ENCODE measurements at places on chromosomes 1 and 21.

DNA sequence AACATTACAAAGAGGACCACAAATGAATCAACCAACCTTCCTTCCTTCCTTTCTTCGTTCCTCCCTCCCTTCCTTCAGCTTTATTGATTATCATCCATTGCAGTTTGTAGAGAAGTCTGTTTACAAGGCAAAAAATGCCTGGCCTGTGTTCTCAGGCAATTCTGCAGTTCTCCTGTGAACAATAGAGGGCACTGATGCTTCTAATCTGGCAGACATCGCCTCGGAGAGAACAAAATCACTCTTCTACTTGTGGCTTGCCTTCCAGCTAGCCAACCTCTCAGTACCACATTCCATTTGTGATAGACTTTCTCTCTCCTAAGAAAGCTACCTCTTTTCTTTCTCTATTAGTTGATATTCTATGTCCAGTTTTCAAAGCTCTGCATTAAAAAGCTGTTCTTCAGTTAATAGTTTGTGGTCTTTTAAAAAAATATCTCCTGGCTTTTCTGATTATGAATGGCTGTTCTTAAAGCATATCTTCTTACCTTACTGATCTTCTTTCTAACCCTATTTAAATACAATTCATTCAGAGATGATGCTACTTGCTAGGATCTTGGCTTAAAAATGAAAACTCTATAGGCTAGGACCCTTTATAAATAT lies 26.9 kb upstream of the ESRRG start:
- peak; percentile 69 for DNase-seq

DNA sequence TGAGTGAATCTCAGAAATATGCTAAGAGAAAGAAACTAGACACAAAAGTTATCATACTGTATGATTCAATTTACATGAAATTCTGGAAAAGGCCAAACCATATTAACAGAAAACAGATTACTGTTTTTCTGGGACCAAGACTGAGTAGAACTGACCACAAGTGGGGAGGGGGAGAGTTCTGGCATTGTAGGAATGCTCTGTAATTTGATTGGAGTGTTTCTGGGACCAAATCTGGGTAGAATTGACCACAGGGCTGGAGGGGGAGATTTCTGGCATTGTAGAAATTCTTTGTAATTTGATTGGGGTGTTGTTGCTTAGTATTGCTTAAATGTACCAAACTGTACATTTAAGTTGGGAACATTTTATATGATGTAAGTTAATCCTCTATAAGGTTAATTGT lies 3.4 kb upstream of the OR10K1 start:
- DNase-seq: no peak

GRCh38 chr1:213435715-213436114 lies 384.7 kb downstream of the RPS6KC1 start:
- no peak for DNase-seq

DNA sequence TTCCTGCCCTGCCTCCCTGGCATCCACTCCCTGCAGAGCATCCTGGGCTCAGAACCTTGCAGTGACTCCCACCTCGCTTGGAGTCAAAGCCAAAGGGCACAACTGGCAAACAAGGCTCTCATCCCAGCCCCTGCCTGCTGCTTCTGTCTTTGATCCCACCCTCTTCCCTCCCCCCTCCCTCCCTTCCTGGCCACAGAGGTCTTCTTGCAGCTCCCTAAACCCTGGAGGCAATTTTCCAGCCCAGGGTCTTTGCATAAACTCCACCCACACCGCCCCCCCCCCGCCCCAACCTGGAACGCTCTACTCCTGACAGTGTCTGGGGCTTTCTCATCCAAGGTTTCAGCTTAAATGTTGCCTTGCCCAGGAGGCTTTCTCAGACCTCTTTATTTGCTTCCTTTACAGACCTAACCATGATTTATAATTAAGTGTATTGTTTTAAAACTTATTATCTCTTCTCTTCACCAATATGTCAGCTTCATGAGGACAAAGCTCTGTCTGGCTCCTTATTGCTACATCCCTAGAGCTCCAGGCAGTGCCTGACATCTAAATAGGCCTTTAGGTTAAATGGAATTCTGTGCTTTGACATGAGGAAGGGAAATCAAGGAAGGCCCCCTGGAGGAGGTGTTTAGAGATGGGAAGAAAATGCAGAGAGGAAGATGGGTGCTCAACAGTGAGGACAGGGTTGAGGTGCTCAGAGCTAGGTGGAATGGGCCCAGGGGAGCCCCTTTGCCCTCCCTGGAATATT lies 37.7 kb upstream of the PADI1 start:
- DNase-seq: no peak

DNA sequence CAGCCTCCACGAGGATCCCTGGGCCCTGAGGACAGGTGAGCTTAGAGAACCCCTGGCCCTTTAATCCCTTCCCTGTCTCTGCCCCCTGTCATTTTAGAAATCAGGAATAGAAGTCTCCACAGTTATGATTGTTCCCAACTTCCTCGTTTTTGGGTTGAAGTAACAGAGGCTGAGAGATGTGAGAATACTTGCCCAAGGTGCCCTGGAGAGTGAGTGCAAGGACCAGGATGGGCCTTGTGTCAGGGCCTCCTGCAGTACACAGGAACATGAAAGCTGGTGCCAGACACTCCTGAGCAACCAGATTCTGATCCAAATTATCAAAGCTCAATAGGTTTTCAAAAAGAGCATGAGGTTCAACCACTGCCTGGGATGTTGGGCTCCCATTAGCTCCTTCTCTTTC lies 10.1 kb downstream of the HLX start:
- no peak for DNase-seq

DNA sequence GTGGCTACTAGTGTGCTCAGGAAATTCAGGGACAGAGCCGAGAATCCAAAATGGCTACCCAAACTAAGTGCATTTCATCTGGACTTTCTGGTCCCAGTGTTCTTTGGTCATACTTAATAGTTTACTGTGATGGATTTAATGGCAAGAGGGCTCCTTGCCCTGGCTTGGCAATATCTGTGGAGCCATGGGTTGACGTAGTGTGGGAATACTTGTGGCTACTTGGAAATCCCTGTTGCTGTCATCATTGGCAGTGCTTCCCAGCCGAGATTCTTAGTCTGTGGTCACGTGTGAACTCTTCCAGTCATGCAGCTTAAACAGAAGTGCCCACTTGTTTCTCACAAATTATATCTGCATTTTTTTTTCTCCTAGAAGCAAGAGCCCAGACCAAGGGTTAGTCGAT lies 198.9 kb downstream of the HS2ST1 start:
- no peak for DNase-seq

DNA sequence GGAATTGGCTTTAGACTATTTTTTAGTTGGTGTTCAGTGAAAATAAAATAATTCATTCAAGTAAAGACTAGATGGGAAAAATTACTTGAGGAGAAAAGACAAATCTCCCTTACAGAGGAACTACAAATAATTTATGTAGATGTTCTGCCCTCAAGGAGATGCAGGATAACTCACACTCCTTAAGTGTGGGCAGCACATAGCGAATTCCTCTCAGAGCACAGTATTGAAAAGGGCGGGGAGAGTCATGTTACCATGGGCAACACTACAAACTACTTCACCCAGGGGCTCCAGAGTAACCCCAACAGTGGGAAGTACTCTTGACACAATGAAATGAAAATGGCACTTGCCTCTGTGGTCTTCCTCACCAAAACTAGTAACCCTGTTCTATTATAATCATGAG lies 20.6 kb upstream of the LAMC2 start:
- DNase-seq: peak; percentile 86

DNA sequence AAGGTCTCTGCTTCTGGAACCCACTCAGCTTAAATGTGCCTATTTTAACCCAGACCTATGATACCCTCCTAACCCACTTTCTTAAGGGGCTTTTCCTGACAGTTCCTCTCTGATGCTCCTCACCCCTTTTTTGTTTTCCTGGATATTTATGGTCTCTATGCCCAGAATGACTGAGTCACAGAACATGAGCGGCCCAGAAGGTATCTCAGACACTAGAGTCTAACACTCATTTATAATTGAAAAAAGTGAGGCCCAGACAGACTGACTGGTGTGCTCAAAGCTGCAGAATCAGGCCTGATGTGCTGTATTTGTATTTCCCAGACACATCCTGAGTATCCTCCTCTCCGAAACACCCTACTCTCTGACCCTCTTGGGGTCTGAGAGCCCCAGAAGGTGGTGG lies 44.0 kb downstream of the LRRC71 start:
- no peak for DNase-seq

GRCh38 chr1:21636029-21636428 lies 33.1 kb downstream of the RAP1GAP start:
- no peak for DNase-seq

GRCh38 chr1:215957663-215958062 lies 390.6 kb downstream of the KCTD3 start:
- no peak for DNase-seq

- DNase-seq: no peak
These were observed 132.4 kb upstream of the LMO4 start for GRCh38 chr1:87196110-87196827.

- DNase-seq: peak; percentile 91
These were observed 17.8 kb upstream of the EPHA2 start for GRCh38 chr1:16173447-16174260.

GRCh38 chr21:29725025-29725736 lies 214.6 kb downstream of the GRIK1 start:
- DNase-seq: no peak

GRCh38 chr1:225423518-225423855 lies 4.4 kb downstream of the LBR start:
- no peak for DNase-seq

DNA sequence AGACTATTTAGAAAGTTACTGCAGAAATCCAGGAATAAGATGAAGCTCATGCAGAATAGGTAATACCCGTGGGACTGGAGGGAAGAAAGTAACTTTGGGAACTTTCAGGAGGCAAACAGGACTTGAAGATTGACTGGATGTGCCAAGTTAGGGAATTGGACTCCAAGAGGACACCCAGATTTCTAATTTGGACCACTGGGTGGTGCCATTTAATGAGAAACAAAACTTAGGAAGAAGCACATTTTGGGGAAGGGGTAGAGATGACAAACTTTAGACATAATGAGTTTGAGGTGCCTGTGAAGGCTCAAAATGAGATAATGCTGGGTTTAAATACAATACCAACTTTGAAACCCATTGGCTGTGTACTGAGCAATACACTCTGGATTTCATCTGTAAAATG lies 3.3 kb upstream of the B4GALT3 start:
- DNase-seq: no peak

GRCh38 chr1:62144238-62144831 lies 50.3 kb upstream of the L1TD1 start:
- DNase-seq: peak; percentile 21

- peak; percentile 62 for DNase-seq
These were observed 37.6 kb downstream of the PIK3CD start for GRCh38 chr1:9689011-9689706.

GRCh38 chr1:182785181-182785580 lies 4.4 kb upstream of the NPL start:
- DNase-seq: no peak

- DNase-seq: no peak
These were observed 147.1 kb downstream of the SPATA46 start for GRCh38 chr1:162229549-162229948.

DNA sequence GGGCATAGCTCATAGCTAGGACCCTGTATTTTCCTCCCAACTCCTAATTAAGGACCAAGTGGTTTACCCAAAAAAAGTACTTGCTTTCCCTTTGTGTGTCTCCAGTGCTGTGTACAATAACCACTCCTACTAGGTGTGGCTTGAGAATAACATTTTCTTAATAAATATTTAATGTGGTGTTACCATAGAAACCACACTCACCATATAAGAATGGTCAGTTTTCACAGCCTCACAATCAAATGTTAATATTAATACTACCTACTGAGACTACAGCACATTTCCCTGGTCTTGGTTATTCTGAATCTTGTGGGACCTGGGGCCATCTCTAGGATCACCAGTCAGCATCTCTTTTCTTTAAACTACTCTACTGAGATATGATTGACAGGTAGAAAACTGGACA lies 83.5 kb upstream of the BCAR3 start:
- DNase-seq: no peak

- no peak for DNase-seq
These were observed 154.1 kb downstream of the HIVEP3 start for GRCh38 chr1:41764656-41765055.

DNA sequence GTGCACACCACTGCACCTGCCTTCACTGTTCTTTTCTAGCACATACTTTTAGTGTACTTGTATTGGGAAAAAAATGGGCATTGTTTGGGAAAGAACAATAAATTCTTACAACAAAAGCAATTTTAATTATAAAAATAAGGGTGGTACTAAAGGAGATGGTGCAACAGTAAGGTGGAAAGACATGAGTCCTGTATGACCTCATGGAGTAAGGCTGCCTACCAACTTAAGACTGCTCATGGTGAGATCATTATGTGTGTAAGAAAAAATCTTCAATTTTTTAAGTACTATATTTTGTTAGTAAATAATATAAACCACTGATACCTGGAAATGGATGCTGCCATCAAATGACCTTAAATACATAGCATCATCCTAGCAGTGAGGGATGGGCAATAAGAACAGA lies 29.6 kb upstream of the PHGDH start:
- DNase-seq: no peak

DNA sequence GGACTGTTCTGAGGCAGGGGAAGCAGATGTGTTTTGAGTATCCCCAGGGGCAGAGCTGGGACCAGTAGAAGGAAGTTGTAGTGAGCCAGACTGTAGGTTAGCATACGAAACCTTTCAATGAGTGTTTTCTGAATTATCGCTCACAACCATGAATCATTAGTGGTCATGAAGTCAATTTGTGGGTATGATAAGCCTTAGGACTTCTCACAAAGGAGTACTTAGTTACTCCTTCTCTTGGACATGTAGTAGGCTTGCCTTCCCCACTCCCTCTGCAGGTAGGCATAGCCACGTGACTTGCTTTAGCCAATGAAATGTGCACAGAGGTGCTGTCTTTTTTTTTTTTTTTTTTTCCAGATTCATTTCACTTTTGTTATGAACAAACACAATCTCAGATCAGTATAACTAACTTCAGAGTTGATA lies 23.9 kb upstream of the FAAH start:
- DNase-seq: no peak

- no peak for DNase-seq
These were observed 5.1 kb downstream of the CLCNKB start for GRCh38 chr1:16048573-16049189.

GRCh38 chr1:109716570-109717090 lies 4.6 kb downstream of the GSTM5 start:
- DNase-seq: no peak

- peak; percentile 15 for DNase-seq
These were observed 31.3 kb upstream of the CLCA4 start for GRCh38 chr1:86515597-86515996.

DNA sequence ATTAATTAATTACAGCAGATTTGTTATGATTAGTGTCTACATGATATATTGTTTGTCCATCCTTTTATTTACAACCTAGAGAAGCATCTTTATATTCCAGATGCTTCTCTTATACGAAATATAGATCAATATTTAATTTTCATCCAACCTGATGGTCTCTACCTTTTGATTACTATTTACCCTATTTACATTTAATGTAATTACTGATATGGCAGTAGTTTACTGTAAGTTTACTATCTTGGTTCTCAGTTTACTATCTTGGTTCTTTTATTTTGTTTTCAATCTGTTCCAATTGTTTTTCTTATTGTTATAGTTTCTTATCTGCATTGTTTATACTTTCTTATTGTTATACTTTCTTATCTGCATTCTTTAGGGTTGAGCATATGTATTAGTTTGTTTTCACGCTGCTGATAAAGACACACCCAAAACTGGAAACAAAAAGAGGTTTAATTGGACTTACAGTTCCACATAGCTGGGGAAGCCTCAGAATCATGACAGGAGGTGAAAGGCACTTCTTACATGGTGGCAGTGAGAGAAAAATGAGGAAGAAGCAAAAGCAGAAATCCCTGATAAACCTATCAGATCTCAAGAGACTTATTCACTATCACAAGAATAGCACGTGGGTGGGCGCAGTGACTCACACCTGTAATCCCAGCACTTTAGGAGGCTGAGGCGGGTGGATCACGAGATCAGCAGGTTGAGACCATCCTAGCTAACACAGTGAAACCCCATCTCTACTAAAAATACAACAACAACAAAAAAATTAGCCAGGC lies 28.9 kb downstream of the FAF1 start:
- no peak for DNase-seq
